Fibroblast of the aortic adventitia (primary cell): ENCODE measurements at places on chromosomes 11 and 22. TPM values are rescaled to one million over a fixed set of nuclear protein-coding genes. Genes with fewer than 3 reads are reported as not detected.
A peak's percentile ranks its signal among the peaks of the same experiment; 100 is the strongest.

- DNase-seq, result peak; percentile 50
Measured at GRCh38 chr11:47551086-47551485, 1.8 kb downstream of the CELF1 start.

GRCh38 chr11:95972060-95972459, 48.2 kb upstream of the MTMR2 start:
- peak; percentile 21 for DNase-seq

- no peak for DNase-seq
Measured at GRCh38 chr11:117860139-117860538, 16.3 kb downstream of the FXYD6 start.

DNA sequence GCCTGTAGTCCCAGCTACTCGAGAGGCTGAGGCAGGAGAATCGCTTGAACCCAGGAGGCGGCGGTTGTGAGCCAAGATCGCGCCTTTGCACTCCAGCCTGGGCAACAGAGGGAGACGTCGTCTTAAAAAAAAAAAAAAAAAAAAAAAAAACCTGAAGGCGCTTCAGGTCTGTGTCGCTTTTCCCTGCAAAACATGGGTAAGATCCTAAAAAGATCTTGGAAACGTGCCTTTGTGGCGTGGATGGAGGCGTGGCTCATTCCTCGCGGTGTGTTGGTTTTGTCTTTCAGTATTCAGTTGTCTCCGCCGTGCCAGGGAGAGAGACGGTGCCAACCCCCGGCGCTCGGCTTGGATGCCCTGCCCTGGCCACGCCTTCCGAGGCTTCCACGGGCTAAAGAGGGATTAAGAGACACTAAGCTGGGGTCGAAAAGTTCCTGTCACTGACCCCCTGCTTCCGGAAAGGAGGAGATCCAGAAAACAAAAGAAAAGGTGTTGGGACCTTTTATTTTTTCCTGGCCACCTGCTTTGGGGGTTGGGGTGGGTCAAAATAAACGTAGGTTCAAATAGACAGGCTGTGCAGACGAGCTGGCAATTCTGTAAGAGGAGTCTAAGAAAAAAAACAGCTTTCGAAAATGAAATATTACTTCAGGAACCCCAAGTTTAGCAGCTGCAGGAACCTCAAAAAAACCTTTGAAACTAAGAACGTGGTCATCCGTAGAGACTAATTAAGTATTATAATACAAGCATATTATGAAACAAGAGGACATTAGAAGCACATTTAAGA, 1.1 kb upstream of the SLC35F2 start:
- DNase-seq, result peak; percentile 24

DNA sequence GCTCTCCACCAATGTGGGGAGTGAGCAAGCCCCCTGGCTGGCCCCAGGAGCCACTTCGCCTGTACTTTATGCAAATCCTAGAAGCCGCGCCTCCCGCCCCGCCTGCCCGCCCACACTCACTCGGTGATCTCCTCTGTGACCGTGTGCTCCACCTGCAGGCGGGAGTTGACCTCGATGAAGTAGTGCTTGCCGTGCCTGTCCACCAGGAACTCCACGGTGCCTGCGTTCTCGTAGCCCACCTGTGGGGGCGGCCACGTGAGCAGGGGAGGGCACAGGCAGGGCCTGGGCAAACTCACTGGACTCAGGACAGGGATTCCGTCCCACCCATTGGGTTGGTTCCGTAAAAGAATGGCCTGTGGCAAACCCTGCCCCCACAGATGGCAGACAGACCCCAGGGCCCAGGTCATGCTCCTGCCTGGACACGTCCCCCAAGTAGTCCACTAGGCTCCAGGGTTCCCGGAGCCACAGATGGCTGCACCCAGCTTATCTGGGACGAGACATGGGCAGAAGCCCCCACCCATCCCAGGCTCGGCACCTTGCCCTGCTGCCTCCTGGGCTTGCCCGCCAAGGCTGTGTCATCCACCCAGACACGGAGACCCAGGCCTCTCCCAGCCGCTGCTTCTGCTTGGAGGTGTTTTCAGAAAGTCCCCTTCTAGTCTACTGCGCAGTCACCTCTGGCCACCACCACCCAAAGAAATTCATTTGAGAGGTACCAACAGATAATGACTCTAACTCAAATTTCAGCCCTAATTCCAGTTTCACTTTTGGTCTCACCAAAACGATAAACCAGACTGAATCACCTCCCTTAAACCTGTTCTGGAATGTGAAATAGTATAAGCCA, 12.1 kb downstream of the LRFN4 start:
- DNase-seq, result no peak

SHANK2 gene
- total RNA-seq, result 1.9 and 4.9 TPM in 2 replicates
